ENCODE measurements at places on chromosomes 6 and 20.

- DNase-seq, result no peak
Observed at GRCh38 chr20:443223-443775, 19.0 kb downstream of the TBC1D20 start.

DNA sequence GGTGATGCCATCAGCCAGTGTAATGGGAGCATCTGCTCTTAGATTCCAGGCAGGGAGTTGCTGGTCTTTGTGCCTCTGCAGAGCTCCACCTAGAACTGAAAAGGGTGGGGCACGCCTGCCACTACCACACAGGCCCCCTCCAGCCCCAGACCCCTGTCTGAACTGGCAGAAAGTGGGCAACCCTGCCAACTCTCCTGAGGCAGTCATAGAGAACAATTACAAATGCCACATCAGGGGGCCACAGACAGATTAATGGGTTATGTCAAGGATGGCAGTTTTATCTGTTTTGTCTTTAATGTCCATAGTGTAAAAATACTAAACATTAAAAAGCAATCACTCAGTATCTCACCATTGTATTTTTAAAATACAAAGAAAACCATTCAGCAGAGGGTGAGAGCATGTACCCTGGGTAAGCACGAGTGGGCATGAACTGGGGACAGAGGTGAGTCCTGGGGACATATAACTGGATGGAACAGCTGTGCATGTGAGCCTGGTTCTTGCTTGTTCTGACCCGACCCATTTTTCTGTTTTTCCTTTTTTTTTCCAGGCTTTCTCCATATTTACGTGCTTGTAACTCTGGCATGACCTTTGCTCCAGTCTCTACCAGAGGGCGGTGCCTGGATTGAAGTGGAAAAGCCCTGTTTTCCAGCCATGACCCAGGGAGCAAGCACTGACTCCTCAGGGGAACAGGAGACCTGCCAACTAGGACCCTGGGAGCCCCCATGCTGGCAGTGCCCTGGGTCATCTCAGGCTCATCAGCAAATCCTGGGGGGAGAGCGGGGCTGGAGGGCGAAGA is 8.2 kb downstream of the TRAF3IP2 start:
- DNase-seq, result peak; percentile 68

DNA sequence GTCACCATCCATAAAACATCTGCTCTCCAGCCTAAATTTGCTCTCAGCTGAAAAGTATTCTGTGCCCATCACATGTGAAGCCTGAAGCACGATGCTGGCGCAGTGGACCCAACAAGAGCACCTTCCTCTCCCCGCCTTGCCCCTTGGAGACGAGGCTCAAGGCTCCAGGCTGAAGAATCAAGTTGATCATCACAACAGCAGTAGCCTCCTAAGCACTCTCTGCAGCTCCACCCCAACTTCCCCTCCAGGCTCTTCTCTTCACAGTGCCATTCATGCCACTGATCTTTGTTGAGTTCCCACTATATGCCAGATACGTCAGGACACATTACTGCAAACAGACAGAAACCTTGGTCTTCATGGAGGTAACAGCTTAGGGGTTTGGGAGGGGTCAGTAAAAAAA is 41.6 kb upstream of the ZNF217 start:
- no peak for DNase-seq

- DNase-seq, result no peak
Observed at GRCh38 chr6:169274781-169275180, 21.1 kb upstream of the THBS2 start.

- peak; percentile 61 for DNase-seq
Observed at GRCh38 chr20:62925420-62926228, 681 bp downstream of the DIDO1 start.

GRCh38 chr6:135871296-135871695 is 19.8 kb downstream of the PDE7B start:
- no peak for DNase-seq

DNA sequence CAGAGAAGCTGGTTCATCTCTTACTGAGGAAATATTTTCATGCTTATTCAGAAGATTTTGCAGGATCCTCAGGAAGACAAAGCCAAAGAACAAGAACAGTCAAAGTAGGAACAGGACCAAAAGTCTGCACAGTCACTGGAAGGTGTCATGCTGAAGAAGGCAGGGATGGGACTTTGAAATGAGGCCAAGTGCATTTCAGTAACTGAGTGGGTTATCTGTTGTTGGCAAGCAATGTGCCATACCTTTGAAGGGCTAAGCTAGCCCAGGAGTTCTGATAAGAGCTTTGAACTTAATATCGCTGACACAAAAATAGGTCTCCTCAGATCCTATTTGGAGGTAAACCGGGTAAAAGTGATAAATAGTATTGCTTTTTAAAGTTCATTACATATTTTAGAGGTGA is 31.5 kb downstream of the SLC16A10 start:
- no peak for DNase-seq

- DNase-seq, result no peak
Observed at GRCh38 chr6:24426729-24427446, 24.2 kb downstream of the MRS2 start.

GRCh38 chr6:39225946-39226437 is 3.3 kb downstream of the KCNK5 start:
- DNase-seq, result no peak

DNA sequence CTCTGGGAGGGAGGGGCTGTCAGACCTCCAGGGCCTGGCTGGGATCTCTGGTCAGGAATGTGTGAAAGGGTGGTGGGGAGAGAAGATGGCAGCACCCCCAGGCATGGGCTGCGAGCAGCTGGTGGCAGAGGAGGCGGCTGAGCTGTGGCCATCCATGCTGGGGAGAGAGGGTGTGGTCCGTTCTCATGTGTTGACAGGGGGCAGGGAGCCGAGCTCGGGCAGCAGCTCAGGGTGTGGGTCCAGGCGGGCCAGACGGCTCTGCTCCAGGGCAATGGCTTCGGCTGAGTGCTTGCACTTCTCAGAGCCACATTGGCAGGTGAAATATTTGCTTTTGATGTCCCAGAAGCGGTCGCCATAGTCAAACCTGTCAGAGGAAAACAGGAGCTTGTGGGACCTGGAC is 1.1 kb upstream of the SLC44A4 start:
- DNase-seq, result no peak

- DNase-seq, result no peak
Observed at GRCh38 chr6:38064431-38064830, 244.9 kb downstream of the ZFAND3 start.

DNA sequence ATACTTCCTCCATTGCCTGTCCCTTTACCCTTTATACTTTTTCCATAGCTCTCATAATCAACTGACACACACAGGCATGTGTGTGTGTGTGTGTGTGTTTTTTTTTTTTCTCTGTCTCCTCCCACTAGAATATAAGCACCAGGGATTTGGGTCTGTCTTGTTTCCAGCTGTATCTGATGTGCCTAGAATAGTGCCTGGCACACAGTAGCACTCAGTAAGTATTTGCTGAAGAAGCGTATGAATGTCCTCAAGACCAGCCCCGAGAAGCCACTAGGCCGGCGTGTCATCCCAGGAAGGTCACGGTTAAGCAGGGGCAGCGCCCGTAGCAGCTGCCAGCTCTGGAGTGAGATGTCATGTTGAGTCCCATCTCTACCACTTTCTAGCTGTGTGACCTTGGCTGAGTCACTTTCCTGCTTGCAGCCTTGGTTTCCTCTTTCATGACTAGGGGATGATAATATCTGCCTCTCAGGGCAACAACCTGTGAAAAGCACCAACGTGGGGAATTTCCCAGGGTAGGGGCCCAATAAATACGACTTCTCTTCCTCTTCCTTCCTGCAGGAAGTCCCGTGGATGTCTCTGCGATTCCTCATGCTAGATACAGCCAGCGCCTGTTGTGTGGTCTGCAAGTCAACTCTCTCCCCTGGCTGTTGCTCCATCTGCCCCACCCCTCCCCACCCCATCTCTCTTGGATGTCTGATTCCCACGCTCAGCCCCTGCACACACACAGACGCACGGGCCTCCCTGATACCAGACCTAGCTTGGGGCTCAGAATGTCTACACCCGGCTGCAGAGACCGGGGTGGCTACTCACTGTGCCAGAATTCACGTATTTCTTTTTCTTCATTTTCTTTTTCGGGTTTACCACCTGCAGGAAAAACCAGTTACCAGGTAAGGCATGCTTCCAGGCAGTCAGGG is 58.1 kb downstream of the RAB44 start:
- peak; percentile 74 for DNase-seq

DNA sequence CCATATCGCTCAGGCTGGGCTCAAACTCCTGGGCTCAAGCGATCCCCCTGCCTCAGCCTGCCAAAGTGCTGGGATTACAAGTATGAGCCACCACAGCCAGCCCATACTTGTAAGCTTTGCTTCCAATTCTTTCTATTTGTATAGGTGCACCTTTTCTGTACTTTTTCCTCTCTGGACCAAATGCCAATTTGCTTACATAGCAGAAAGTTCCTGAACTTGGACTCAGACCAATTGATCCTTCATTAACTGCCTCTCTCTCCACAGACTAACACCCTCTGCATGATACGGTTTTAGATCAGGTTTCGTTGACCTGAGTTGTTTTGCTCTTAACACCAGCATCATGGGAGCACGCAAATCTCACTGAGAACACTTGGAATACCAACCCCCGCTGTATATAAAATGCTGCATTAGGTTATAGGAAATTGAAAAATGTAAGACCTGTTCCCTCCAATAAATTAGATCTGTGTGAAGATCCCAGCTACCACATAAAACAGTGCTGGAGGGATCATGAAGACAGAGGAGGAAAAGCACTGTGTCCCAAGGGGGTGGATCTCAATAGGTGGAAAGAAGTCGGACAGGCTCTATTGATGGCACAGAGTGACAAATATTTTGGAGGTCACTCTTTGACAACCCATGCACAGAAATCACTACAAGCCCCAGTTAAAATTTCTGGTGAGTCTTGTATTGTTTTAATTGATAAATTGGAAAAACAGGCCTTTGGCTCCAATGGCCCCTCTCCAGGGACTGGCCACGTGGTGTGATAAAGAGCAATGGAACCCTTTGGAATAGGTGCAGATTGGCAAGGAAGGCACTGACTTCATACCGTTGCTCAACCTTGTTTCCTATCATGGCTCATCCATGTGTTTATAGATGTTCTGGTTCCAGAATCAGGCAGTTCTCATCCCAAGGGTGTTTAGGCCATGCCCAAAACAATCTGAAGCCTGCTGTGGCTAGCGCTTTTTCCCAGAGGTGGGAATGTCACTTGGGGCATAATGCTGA is 51.2 kb downstream of the ISM1 start:
- DNase-seq, result no peak

DNA sequence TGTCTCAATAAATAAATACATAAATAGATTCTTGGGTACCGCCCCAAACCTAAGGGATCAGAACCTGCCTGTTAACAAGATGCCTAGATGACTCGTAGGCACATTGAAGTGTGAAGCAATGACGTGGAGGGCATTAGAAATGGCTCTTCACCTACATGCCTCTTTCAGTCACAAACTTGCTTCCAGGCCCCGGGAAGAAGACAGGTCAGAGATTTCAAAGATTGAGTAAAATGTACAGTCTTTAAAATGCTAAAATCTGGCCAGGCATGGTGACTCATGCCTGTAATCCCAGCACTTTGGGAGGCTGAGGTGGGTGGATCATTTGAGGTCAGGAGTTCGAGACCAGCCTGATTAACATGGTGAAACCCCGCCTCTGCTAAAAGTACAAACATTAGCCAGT is 480.8 kb upstream of the JARID2 start:
- no peak for DNase-seq

Data from adrenal gland (tissue), 19 donors.